ENCODE measurements at places on chromosomes 2 and 18. TPM values are rescaled to one million over a fixed set of nuclear protein-coding genes. Genes with fewer than 3 reads are reported as not detected.
A peak's percentile ranks its signal among the peaks of the same experiment; 100 is the strongest.

Gene LHCGR
- total RNA-seq = not detected

Gene NYAP2
- total RNA-seq = 0.11 TPM

Gene LIMS3
- 1.9 TPM for total RNA-seq

Gene RPRM
- 2.2 TPM for total RNA-seq

Gene CROCC2
- 1.1 TPM for total RNA-seq

Gene LOXL3
- 18.0 TPM for total RNA-seq

Gene M1AP
- total RNA-seq = 0.70 TPM

Gene TDRD15
- 0.94 TPM for total RNA-seq

Gene RGPD3
- total RNA-seq = 1.4 TPM

Gene SLC5A6
- 19.4 TPM for total RNA-seq

Gene STPG4
- 0.89 TPM for total RNA-seq

Gene VWA3B
- not detected for total RNA-seq

Gene IL36B
- total RNA-seq = not detected

Gene CCBE1
- 0.26 TPM for total RNA-seq

Gene LAMA1
- total RNA-seq = 0.34 TPM

Gene ZNF236
- total RNA-seq = 21.3 TPM

Gene CDH2
- 40.2 TPM for total RNA-seq

Gene SAG
- total RNA-seq = not detected

GRCh38 chr2:200336980-200337615 lies 30.6 kb downstream of the SPATS2L start:
- no peak for DNase-seq

DNA sequence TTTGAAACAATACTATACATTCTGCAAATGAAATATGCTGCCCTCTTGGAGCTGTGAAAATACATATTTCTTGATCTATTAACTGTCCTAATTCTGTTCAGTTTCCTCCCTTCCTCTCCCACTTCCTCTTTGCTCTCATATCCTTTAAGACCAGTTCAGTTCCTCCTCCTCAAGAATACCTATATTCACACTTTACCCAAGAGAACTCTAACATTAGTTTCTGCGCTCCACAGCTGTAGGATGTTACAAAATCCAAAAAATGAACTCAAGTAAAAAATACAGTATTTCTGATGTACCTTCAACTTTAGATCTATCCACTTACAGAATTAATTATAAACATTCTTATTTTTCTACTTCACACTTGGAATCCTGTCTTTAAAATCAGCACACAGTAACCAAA lies 5.4 kb downstream of the ITSN2 start:
- DNase-seq = no peak

DNA sequence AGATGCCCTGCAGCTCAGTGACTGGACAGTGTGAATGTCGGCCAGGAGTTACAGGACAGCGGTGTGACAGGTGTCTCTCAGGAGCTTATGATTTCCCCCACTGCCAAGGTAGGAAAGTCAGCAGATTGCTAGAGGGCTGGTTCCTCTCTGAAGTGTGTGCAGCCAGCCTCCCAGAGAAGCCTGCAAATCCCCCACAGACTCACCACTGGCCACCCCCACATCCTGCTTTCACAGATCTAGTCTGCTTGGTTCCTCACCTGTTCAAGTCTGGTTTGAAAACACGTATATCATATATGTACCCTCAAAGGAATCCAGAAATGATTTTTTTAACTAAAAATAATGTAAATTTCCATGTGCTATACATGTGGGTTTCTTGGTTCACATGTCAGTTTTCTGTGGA lies 121.1 kb downstream of the LAMA3 start:
- no peak for DNase-seq

- no peak for DNase-seq
Observed at GRCh38 chr2:101754618-101755017, 57.1 kb downstream of the MAP4K4 start.

GRCh38 chr2:64686283-64686956 lies 32.7 kb upstream of the SERTAD2 start:
- DNase-seq = no peak

GRCh38 chr2:237072067-237072931 lies 13.4 kb upstream of the COPS8 start:
- peak; percentile 91 for DNase-seq

DNA sequence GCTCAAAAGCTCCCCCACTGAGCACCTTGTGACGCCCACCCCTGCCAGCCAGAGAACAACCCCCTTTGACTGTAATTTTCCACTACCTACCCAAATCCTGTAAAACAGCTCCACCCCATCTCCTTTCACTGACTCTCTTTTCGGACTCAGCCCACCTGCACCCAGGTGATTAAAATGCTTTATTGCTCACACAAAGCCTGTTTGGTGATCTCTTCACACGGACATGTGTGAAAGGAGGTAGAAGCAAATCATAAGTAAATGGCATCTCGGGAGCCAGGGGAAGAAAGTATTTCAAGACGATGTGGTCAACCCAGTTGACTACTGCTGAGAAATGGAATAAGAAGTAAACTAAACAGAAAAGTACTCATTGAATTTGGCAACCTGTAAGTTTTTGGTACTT lies 11.2 kb upstream of the NCKAP1 start:
- DNase-seq = no peak

DNA sequence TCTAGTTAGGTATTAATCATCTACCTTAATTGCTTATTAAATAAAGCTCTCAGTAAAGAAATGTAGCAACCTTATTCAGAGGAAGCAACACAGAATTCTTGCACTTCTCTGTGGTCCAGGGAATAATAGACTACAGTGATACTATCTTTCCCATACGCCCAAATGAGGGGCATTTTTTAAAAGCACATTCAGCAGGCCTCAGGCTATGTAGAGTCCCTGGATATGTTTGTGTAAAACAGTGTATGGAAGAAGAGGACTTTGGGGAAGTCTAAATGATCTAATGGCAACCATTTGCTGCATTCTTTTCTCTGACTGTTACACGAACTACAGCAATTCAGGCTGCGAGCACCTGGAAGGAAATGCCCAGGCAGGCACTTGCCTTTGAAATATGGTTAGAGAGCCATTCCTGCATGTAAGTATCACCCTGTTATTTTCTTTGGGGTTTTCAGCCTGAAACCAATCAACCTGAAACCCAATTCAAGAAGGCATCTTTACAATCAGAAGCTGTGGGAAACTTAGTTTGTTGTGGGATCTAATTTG lies 1814.7 kb upstream of the CELF4 start:
- no peak for DNase-seq

DNA sequence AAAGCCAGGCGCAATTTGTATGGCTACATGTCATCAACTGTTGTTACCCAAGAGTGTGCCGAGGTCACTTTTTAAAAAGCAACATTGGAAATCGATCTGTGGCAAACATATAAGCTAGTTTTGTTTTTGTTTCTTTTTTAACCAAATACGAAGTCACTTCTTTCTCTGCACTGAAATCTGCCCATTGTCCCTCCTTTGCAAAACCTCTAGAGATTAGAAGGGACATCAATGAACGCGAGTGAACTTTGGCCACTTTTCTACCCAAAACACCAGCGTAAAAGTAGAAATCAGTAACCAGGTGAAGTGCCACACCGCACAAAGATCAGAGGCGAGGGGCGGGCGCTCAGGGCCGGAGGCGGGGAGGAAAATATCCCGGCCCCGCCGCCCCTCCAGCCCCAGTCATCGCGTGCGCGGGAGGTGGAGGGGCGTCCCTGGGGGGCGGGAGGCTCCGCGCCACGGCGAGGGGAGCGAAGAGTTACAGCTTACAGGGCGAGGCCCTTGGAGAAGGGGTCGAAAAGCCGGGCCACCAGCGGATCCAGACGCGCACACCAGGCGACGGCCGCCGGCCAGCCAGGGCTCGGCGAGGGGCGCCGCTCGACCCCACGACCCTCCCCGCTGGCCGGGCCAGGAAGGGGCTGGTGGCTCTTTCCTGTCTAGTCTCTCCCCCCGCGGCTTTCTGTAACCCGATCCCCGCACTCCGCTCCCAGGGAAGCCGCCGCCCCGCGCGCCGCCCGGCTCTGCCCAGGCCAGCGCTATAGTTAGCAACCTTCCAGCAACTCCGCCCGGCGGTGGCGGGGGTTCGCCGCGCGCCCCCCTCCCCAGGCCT lies 993 bp downstream of the RBMS1 start:
- peak; percentile 86 for DNase-seq

GRCh38 chr2:234102112-234102511 lies 51.6 kb downstream of the SPP2 start:
- no peak for DNase-seq

DNA sequence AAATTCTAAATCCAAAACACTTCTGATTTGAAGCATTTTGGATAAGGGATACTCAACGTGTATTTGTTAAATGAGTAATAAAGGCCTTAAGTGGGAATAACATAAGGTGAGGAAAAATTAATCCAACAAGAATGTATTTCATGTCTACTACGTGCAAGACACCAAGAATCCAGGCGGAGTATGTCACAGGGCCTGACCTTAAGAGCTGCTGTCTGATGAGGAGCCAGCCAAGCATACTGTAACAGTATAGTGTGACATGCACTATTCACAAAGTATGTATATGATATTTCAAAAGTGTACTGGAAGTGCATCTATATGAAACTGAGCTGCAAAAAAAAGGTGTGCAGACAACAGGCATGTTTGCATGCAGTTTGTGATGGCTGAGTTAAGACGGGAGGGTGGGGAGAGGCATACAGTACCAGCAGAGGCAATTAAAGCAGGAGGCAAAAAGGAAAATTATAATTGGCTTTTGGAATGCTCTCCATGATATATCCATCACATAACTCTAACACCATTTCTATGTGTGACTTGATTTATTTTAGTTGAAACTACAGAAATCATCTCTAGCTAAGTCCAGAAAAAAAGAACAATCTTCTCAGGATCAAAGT lies 18.2 kb downstream of the IWS1 start:
- DNase-seq = no peak

DNA sequence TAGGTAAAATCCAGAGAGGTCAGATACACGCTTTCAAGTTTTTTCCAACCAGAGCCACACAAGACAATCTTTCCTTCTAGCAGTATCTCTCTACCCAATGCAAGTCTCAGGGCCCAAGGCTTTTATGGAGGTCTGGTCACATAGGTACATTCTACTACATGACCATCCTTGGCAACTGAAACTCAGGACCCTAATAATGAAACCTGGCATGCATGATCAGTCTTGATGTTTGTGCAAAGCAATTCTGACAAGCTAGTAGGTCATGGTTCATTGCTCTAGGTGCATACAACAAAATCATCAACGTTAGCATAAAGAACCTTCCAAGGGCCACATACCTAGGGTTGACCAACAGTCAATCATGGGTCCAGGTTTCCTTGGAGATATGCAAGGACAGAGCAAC lies 33.2 kb upstream of the CCDC88A start:
- DNase-seq = no peak

DNA sequence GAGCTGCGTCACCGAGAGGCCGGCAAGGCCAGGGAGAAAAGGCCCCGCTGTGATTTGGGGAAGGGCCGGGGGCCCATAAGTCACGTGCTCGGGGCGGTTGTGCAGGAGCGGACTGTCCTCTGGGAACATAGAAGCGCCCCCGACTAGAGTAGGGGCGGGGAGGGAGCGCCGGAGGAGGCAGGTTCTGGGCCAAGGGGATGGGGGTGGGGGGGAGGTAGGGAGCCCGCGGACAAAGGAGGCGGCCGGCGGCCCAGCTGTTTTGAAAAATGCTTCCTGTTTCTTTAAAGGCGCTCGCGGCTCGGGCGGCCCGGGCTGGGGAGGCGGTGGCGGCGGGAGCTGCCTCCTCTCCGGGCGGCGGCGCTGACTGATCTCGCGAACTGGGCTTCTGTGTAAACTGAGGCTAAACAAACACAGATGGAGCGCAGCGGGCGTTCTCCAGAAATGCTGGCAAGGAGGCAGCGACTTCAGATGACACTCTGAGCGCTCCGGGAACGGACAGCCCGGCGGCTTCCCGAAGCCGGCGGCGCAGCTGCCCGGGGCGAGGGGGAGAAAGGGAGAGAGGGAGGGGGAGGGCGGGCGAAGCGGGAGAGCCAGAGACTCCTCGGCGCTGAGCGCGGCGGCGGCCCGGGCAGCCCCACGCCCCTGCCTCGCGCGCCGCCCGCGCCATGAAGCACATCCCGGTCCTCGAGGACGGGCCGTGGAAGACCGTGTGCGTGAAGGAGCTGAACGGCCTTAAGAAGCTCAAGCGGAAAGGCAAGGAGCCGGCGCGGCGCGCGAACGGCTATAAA lies at the start of gene ATOH8:
TSS of gene ATOH8 (plus strand) at position 467 of the 788 bp plus-strand sequence. CDS start at position 666, 199 bp downstream.
- DNase-seq = peak; percentile 91

- DNase-seq = no peak
Observed at GRCh38 chr2:152453129-152453911, 118.3 kb downstream of the FMNL2 start.

- DNase-seq = no peak
Observed at GRCh38 chr18:49707599-49707998, 105.7 kb downstream of the ACAA2 start.

GRCh38 chr2:26632624-26633185 lies 8.5 kb downstream of the CIB4 start:
- no peak for DNase-seq

DNA sequence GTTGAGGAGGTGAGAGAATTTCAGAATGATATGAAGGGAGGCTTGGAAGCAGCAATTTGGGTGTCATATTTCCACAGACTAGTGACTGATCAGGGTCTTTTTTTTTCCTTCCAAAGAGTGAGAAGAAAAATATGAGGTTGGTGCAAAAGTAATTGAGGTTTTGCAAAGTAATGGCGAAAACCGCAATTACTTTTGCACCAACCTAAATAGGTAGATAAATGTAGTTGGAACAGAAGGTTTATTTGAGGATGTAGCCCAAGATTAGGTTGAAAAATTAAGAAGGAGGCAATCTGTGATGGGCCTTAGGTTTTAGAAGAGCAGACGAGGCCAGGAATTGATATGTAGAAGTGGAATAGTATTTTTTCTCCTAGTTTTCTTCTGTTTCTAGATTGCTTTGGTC lies 7.8 kb upstream of the LTBP1 start:
- DNase-seq = no peak

GRCh38 chr2:240954436-240955305 lies 43.7 kb upstream of the SNED1 start:
- DNase-seq = peak; percentile 67

- no peak for DNase-seq
Observed at GRCh38 chr2:235675678-235676535, 182.1 kb downstream of the AGAP1 start.

DNA sequence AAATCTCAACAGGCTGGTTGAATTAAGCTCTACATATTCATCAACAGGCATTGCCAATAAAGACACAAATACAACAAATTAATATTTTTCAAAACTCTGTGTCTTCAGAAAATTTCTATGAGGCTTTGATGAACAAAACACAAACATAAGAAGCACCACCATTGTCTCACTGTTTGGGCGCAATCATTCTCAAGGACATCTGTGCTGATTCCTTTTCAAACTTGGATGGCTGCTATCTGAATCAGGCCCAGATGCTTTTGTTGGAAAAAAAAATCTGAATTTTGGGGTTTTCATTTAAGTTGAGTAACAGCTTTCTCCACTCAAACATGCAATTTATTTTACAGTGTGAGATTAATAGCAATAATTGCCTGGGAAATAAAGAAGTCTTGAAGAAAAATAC lies 173.8 kb downstream of the NRXN1 start:
- DNase-seq = no peak
